ENCODE measurements at places on chromosomes 7 and 10.

- no peak for DNase-seq
Measured at GRCh38 chr10:132296666-132297443, 10.9 kb downstream of the STK32C start.

DNA sequence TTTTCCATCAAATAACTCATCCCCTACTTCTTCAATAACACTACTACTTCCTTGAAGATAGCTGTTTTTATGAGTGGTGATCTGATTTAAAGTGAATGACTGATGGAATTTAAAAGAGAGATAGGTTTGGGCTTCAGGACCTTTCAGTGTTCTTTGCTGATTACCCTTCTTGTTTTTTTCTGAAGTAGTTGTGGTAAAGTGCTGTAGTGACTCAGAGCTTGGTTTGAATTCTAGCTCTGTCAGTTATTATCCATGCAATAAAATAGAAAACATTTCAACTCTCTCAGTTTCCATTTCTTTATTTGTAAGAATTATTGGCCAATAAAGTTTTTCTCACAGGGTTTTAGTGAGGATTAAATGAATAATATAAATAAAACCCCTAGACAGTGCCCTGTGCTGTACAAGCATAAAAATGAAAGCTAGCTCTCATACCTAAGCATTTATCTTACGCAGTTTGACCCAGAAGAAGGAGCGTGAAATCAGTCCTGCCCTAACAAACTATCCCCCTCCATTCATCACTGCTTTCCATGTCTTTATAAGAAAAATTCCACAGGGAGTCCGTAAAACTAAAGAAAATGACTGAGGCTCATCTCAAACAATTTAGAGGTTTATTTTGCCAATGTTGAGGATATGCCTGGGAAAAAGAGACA is 25.1 kb upstream of the AKAP9 start:
- no peak for DNase-seq

DNA sequence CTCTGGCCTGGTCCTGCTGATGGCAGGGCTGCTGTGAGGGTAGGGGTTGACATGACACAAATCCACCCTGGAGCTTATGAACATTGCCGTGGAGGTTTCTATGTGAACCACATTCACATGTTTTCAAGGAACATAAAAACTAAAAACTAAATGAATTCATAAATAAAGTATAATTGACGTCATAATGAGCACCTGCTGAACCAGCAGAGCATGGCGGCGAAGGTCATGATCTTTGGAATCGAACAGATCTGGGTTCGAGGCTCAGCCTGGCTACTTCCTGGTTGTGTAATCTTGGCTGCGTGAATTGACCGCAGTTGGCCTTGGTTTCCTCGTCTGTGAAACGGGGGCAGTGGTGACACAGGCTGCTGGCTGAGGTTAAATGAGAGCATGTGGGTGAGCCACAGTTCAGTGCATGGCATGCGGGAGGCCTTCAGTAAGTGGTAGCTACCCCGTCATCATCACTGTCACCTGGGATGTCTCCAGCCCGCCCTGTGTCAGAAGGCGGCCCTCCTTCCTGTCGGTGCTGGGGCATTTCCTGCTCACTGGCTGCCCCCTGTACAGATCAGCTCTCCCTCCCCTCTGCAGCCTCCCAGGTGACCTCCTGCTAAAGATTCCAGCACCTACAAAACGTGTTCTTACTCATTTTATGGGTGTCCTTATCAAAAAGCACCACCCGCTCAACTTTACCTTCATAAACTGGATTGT is 190.3 kb upstream of the SHH start:
- no peak for DNase-seq

DNA sequence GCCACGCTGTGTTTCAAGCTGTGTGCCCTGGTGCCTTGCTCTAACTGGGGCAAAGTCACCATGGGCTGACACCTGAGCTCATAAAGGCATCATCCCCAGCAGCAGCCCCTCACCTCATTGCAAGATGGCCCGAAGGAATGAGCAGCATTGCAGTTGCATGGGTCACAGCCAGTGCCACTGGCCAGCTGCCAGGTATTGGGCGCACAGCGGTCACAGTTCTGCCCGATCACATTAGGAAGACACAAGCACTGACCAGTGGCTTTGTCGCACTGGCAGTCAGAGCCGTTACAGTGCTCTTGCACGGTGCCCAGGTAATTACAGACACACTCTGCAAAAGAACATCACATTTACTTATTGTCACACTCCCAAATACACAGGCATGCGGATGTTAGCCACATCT is 51.1 kb downstream of the LAMB1 start:
- DNase-seq: no peak

- peak; percentile 24 for DNase-seq
Measured at GRCh38 chr7:101077303-101078086, 7.8 kb upstream of the TRIM56 start.

DNA sequence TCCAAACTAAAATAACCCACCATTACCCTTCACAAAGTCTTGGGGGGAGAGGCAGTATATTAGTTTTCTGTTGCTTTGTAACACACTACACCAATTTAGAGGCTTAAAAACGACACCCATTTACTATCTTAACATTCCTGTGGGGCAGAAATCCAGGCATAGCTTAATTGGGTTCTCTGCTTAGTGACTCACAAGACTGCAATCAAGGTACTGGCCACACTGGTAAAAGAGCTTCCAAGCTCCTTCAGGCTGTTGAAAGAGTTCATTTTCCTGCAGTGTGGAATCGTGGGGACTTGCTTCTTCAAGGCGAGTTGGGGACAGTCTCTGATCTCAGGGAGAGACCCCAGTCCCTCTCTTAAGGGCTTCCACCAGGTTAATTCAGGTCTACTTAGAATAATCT is 139.1 kb downstream of the XPNPEP1 start:
- DNase-seq: no peak

DNA sequence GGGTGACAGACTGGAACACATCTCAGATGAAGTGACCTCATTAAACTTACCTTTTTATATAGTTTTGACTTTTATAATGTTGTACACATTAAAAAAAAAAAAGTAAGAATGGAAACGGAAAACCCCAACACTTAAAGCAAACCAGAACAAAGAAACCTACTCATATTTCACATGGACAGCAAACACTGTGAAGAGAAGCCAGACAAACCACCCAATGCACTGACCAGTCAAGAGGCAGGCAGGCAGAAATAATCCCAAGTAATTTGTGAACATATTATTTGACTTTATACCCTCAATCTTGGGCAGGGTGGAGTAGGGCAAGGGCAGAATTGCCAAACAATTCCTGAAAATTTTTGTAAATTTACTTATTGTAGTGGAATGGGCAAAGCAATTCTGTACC is 39.8 kb downstream of the WAPL start:
- no peak for DNase-seq

GRCh38 chr10:71726580-71727104 is 7.1 kb upstream of the C10orf105 start:
- DNase-seq: no peak

DNA sequence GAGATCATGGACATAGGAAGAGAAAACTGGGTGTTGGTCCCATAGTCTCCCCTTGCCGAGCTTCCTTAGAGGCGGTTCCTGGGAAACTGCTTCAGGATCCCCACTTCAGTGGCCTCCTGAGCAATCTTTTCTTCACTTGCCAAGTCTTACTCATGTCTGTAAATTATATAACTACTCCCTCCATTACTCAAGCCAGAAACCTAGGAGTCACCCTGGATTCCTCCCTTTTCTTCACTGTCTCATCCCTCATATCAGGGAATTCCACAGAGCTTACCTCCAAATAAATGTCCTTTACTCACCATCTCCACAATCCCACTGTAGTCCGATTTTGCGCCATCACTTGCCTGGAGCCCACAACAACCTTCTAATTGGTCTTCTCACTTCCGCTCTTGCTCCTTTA is 29.1 kb upstream of the TRUB1 start:
- no peak for DNase-seq

- DNase-seq: no peak
Measured at GRCh38 chr10:129965425-129965808, 1.3 kb upstream of the EBF3 start.

- no peak for DNase-seq
Measured at GRCh38 chr7:70527520-70528115, 604.3 kb upstream of the GALNT17 start.

DNA sequence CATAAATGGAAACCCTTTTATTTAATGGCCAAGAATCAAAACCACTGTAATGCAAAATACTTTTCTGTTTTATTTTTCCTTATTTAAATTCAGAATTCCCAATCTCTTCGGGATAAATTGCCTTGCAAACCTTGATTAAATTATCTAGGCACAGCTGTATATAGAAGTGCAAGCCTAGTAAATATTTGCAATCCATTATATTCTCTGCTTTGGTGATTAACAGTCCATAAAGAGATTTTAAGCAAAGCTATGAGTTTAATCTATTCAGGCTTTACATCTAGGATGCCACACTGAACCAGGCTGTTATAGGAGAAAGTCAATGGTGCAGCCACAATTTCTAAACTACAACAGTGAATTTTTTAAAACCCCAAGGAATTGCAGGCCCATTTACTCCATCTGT is 43.6 kb upstream of the THSD7A start:
- peak; percentile 48 for DNase-seq

GRCh38 chr7:11985971-11986370 is 154.0 kb upstream of the THSD7A start:
- DNase-seq: no peak

GRCh38 chr10:86195521-86196157 is 171.0 kb downstream of the GRID1 start:
- DNase-seq: no peak
